Hematopoietic multipotent progenitor cell treated with erythropoietin and hydrocortisone succinate and interleukin-3 and kit ligand, for 17 days (in vitro differentiated cells): ENCODE measurements at places on chromosomes 2 and 18.

DNA sequence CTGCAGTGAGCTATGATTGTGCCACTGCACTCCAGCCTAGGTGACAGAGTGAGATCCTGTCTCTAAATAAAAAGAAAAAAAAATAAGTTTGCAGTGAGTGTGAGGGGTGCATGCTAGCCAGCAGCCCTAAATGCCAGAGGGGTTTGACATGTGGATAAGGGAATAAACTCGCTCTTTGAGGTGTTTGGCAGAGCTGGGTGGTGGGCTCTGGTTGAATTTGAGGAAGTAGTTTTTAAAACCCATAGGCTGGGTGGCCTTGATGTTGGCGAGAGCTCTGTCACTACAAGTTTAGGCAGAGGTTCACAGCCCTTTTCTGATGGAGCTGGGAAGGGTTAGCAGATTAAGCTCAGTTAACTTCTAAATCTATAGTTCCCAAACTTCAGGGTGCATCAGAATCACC, 3.1 kb downstream of the ANXA4 start:
- DNase-seq: no peak

DNA sequence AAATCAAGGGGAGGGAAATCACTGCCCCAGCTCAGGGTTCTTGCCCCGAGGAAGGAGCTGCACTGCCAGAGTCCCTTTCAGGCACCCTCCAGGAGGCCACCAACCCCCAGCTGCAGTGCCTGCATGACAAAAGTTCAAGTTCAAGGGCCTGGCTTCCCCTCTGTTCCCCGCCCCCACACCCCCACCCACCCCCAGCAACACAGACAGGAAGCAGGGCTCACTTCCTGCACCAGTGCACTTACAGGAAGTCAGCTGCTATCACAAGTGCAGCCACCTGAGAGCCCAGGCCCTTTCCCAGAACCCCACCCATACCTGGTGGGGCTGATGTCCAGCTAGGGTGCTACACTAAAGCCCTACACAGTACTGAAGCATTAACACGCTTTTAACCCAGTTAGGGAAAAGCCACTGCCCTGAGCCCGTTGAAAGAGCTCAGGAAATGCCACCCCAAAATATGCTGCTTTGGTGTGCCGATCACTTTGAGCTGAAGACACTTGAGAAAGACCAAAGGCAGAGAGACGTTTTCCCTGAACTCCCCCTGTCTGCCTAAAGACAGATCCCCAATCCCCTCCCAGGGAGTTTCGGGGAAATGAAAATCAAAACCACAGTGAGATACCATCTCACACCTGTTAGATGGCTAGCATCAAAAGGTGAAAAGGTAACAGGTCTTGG, 109.9 kb upstream of the CAB39 start:
- DNase-seq: no peak

GRCh38 chr2:111710085-111710484, 173.9 kb downstream of the ANAPC1 start:
- DNase-seq: no peak

GRCh38 chr18:78739115-78739514, 240.5 kb upstream of the SALL3 start:
- no peak for DNase-seq

- DNase-seq: no peak
Measured at GRCh38 chr18:67621049-67621713, 104.7 kb upstream of the DSEL start.

- DNase-seq: no peak
Measured at GRCh38 chr2:216651351-216651881, 18.2 kb downstream of the IGFBP2 start.

GRCh38 chr18:59996370-59996966, 96.7 kb downstream of the PMAIP1 start:
- no peak for DNase-seq

- peak; percentile 54 for DNase-seq
Measured at GRCh38 chr2:112661656-112662305, 16.0 kb downstream of the SLC20A1 start.

GRCh38 chr2:26335231-26335630, 10.7 kb upstream of the SELENOI start:
- no peak for DNase-seq

- DNase-seq: no peak
Measured at GRCh38 chr2:16071039-16071864, 130.9 kb downstream of the MYCN start.

DNA sequence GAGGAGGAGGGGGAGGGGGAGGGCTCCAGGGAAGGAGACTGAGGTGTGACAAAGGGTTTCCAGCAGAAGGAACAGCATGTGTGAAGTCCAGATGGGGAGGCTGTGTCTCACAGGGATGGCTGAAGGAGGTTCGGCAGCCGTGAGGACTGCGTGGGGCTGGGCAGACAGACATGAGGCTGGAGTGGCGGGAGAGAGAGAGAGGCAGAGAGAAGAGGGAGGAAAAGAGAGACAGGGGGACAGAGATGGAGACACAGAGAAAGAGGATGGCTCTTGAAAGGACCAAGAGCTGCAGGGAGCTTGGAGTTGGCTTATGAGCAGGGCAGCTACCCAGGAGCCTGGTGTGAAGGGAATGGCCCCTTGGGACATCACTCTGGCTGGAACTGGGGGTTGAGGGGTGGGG, 138.9 kb upstream of the ASB18 start:
- DNase-seq: no peak

DNA sequence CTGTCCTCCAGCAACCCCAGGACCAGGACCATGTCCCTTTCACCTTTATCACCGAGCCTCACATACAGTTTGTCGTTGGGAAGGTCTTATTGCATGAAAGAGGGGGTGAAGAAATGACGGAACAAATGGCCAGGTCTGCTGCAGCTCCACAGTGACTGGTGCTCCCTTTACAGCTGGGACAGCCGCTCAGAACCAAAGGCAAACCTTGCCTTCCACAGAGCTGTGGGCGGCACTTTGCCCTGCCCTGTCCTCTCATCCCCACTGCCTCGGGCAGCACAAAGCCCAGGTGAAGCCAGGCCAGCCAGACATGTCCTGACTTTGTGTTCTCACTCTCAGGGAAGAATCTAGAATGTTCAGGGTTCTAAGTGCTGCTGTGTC, 961 bp downstream of the GPR55 start:
- DNase-seq: no peak

DNA sequence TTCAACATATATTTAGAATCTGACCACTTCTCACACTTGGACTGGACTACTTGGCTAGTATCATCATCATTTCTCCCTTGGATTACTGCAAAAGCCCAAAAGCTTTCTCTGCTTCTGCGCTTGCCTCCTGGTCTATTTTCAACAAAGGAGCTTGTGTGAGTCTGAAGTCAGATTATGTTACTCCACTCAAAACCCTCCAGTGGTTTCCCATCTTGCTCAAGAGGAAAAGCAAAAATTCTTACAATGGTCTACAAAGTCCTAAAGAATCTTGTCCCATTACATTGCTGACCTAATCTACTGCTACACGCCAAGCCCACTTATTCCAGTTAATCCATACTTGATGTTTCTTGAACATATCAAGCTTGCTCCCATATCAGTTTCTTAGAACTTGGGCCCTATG, 9.6 kb downstream of the PREPL start:
- no peak for DNase-seq

GRCh38 chr2:65918760-65919187, 486.4 kb upstream of the SPRED2 start:
- DNase-seq: no peak

GRCh38 chr18:27656905-27657304, 471.8 kb upstream of the CHST9 start:
- no peak for DNase-seq

GRCh38 chr18:49135877-49136276, 185.1 kb upstream of the SMAD7 start:
- no peak for DNase-seq

GRCh38 chr2:38613849-38614213, 11.1 kb upstream of the HNRNPLL start:
- DNase-seq: peak; percentile 12

GRCh38 chr2:144718376-144718775, 198.5 kb upstream of the ZEB2 start:
- DNase-seq: no peak

GRCh38 chr18:5295231-5295920, at the start of gene ZBTB14:
TSS of gene ZBTB14 (minus strand) at chr18:5295726. CDS start at chr18:5293246, 2,480 bp downstream.
- peak; percentile 41 for DNase-seq
